Inflammatory macrophage treated with lipopolysaccharide for 4 hours (primary cell): ENCODE measurements at places on chromosomes 2 and 18.

- no peak for DNase-seq
Measured at GRCh38 chr2:34188464-34189303, 589.6 kb upstream of the FAM98A start.

DNA sequence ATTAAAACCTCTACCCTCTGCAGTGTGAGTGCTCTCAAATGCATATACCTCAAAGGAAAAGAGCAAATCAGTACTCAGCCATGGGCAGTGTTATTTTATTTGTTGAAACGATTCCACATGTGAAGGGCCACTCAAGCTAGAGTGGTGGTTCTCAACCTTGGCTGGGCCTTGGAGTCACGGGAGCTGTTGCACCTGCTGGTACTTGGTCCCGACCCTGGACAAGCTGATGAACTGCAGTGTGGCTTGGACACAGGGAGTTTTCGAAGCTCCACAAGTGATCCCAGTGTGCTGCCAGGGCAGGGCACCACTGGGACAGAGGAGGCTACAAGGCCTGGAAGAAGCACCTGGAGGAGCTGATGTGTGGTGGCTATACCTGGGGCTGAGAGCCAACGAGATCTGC is 19.7 kb downstream of the GNLY start:
- DNase-seq, result no peak

DNA sequence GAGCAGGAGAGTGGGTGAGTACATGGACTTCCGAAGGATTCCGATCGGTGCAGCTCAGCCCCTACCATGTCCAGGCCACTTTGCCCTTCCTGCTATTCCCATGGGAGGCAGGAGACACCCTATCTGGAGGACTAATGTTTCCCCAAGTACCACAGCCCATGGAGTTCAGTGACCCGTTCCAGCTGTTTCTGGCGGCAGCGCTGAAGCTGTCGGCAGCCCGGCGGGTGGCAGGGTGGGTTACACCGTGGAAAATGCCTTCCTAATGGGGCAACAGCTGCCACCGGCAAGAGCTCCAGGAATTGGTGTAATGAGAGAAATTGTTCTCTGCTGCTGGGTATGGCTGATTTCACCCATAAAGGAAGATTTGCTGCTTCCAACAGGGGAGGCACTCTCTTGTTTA is 98.3 kb downstream of the MYCN start:
- DNase-seq, result no peak

GRCh38 chr18:79664525-79665125 is 15.0 kb upstream of the CTDP1 start:
- no peak for DNase-seq

GRCh38 chr2:46765045-46765444 is 150.6 kb downstream of the MCFD2 start:
- DNase-seq, result no peak

DNA sequence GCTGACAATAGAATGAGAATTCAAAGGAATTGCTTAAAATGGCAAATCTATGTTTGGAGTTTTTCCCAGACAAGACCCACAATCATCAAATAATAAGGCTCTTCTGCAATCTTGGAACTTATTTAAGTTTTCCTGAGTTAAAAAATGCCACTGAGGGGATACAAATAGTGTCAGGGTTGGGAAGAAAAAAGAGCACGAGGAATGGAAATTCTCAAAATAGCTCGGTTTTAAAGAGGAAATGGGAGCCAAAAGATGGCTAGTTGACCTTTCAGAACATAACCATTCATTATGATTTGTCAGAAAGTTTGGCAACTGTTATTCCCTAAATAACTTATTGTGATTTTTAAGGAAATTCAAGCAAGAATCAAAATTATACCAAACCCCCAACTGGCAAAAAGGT is 127.7 kb downstream of the RAPGEF4 start:
- no peak for DNase-seq

DNA sequence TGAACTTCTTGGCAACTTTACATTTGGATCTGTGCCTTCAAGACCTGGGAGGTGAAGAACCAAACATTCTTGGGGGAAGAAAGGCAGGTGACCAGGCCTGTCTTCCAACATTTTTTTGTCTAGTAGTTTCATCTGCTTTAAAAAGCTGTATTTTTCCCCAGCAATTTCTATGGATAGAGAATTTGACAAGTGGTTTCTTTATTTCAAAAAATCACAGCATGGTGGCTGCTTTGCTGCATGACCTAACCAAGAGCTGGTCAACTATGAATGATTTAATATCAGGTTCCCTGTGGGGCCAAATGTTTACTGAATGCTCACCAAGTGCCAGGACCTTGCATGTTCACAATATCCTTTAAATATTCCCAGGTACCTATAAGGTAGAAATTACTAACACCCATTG is 19.1 kb downstream of the LRP2 start:
- DNase-seq, result no peak

- DNase-seq, result no peak
Measured at GRCh38 chr18:59428018-59428417, 69.0 kb upstream of the LMAN1 start.

DNA sequence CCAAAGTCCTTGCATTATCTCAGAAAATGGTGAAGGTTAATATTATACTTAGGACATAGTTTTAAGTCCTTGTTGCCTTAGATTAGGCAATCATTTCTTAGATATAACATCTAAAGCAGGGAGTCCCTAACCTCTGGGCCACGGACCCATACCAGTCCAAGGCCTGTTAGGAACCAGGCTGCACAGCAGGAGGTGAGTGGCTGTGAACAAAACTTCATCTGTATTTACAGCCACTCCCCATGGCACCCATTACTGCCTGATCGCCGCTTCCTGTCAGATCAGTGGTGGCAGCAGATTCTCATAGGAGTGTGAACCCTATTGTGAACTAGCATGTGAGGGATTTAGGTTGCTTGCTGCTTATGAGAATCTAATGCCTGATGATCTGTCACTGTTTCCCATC is 86.5 kb upstream of the MYO3B start:
- no peak for DNase-seq

DNA sequence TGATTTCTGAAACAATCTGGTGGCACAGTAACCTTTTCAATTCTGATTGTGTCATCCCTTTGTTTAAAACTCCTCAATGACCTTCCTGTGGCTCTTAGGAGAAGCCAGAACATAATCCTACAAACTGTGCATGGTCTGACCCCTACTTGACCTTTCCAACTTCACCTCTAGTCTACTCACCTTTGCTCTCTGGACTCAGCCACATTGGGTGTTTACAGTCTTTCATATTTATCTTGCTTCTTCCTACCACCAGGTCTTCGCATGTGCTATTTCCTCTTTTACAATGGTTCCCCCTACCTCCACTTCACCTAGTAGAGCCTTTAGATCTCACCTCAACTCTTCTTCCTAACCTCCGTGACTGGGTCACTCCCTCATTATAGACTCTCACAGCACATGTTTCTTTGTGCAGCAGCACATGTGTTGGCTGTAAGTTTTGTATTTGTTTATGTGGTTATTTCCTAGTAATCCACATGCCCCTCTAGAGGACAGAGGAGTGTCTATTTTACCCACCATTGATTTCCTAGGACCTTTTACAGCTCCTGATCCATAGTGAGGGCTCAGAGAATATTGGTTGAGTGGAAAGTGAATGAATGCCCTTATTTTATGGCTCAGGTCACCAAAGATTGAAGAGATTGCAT is 320.8 kb upstream of the MEIS1 start:
- DNase-seq, result no peak

DNA sequence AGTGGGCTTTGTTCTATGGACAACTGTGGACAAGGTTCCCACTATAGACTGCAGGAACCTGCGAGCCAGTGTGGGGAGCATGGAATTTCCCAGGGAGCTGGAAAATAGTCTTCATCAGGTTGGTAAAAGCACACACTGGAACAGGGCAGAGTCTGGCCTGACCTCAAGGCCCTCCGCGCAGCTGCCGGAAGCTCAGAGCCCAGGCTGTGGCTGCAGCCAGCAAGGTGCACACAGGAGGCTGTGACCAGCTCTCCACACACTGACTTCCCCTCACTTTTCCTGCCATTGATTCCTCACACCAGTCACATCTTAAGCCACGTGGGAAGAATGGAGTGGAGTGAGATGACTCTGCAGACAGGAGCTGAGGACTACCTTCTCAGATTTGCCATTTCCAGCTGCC is 19.1 kb downstream of the MAL start:
- DNase-seq, result no peak

GRCh38 chr2:46776687-46777327 is 138.8 kb downstream of the MCFD2 start:
- DNase-seq, result peak; percentile 72

DNA sequence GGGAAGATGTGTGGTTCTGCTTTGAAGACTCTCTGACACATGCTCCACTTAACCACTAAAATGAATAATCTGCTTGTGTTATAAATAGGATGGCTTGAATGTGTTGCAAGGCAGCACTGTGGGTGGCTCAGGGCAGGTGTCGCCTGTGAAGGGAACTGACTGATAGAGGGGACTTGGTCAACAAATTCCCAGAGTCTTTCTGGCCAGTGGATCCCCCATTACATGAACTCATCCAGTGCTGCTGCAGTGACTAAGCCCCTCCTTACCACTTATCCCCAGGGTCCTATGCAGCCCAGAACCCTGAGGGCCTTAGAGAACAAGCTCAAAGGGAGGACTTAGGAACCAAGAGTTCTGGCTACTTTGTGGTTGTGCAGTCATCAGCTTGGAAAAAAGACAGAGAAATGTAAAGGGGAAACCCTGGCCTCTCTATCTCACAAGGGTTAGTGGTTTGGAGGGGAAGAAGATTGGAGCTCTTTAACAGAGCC is 226.2 kb upstream of the TNP1 start:
- peak; percentile 60 for DNase-seq

- DNase-seq, result no peak
Measured at GRCh38 chr2:240785424-240786335, 34.3 kb downstream of the KIF1A start.
